Stimulated activated CD4-positive, alpha-beta T cell treated with anti-CD3 and anti-CD28 coated beads, TNF-alpha, amount 100 ng/mL, for 24 hours (primary cell): ENCODE measurements at places on chromosomes 6 and 20.

DNA sequence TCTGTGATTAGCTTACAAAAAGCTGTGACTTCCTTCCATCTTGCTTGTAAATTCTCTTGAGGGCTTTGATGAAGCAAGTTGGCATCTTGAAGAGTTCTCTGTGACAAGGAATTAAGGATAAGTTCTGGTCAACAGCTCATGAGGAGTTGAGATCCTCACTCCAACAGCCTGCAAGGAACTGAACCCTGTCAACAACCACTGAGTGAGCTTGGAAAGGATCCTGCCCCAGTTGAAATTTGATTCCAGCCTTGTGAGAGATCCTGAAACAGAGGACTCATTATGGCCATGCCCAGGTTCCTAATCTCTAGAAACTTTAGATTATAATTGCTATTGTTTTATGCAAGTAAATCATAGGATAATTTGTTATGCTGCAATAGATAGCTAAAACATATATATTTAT, 133.7 kb downstream of the PTCHD4 start:
- no peak for DNase-seq

DNA sequence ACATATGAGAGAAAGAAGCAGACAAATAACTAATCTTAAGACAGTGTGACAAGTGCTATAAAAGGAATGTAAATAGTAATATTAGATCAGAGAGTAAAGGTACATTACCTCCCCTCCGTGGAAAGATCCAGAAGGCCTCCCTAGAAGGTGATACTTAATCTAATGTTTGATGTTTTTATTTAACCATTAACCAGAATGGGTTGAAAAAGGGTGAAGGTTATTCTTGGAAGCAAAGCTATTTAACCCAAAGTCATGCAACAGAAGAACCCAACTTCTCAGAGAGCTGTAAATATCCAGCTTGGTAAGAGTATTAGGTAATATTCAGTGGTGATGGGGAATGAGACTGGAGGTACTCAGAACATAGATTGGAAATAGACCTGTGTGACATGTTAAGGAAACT, 68.0 kb upstream of the HIVEP1 start:
- no peak for DNase-seq

GRCh38 chr20:38882600-38882999, 43.6 kb upstream of the FAM83D start:
- DNase-seq: no peak

DNA sequence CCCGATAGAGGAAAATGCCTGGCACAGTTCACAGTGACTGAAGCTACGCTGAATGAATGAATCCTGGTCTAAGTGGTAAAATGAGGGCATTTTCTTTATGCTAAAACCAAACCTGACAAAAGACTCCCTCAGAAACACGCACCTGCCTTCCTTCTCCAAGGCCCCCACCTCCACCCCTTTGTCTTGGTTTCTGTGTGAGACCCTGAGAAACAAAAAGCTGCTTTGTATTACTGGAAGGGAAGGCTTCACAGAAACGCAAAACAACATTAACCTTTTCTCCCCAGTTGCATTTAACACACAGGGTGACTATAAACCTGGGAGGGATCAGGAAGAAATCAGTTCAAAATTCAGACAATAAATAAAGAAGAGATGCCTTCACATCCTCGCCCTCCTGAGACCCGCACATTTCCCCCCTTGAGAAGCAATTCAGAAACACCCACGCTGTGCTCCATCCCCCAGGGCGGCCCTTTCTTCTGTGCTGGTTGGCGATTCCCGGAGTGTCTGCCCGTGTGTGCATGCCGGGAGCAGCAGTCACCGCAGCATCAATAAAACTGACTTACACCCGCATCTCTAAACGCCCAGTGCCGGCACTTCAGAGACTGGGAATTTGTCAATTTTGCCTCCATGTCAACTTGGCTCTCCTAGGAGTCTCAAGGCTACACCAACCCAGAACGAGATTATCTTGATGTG, 67.2 kb upstream of the TRAF3IP2 start:
- no peak for DNase-seq

DNA sequence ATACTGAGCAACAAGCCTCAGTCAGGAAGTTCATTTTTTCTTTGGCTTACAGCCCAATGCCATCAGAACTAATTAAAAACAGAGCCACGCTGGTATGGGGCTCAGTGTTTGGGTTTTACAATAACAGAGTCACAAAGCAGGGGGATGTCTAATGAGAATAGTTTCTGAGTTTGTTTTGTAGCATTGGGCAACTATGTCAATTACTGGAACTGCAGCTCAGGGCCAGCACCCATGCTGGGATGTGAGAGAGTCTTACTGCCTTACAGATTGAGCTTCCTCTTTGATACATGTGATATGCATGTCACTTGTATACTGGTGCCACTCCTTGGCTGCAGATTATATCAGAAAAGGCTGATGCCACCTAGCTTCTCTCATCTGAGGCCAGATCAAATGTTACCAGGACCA, 117.6 kb downstream of the TFAP2B start:
- no peak for DNase-seq
